CD4-positive, CD25-positive, alpha-beta regulatory T cell (primary cell): ENCODE measurements at places on chromosomes 5 and 9. TPM values are rescaled to one million over a fixed set of nuclear protein-coding genes. Genes with fewer than 3 reads are reported as not detected.

PCDHGA5 gene
- total RNA-seq = not detected

DNA sequence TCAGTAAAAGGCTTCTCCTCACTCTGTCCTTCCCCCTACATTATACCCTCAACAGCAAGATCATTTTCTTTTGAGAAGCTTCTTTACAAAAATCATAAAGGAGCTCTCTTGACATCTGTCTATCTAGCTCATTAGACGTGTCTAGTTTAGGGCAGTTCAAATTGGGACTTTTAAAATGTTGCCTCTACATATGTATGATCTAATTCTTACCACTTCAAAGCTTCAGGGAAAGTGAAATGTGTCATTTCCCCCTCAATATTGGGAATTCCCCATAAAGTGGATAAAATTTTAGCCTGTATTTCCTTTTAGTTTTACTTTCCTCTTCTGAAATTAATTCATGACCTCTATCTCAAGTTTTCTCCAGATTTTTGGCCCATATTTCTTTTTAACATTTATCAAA, 323.7 kb downstream of the ARRDC3 start:
- DNase-seq = no peak

DNA sequence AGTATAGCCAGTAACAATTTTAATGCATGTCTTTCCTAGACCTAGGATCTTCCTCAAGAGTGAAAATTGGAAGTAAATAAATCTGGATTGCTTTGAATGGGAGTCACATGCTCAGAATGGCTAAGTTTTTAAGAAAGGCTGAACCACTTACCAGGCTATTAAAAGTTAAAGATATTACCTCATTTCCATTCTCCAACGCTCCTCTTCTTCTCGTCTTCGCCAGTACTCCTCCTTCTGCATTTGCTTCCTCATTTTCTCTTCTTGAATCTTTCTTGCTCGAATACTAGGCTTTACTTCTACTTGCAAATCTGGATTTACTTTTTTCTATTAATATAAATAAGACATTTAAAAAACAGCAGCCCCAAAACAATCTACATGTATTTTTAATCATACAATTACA, 49.6 kb downstream of the ZFR start:
- DNase-seq = no peak

DNA sequence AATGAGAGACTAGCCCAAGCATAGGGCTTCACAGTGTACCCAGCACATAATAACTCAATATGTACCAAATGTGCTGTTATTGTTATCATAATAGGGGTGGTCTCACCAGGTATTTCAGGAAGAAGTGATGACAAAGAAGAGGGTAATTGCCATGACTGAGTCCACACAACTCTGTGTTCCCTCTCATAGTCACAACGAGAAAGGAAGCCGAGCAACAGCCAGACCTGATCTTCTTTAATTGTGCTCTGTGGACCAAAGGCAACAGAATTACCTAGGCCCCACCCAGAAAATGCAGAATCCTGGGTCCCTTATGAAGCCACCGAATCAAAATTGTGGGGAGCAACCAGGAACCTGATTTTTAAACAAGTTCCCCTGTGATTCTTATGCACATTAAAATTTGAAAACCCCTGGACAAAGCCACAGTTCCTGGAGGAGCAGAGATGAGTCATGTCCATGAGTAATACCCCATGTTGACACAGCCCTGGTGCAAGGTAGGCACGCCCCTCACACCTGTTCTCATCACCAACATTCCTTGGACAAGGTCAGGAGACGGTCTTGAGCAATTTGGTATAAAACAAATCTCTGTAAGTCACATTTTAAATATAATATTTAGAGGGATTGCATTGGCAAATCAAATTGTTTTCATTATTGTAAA, 5.2 kb downstream of the FGF1 start:
- DNase-seq = no peak

ASTN2 gene
- 5.0 TPM for total RNA-seq

DNA sequence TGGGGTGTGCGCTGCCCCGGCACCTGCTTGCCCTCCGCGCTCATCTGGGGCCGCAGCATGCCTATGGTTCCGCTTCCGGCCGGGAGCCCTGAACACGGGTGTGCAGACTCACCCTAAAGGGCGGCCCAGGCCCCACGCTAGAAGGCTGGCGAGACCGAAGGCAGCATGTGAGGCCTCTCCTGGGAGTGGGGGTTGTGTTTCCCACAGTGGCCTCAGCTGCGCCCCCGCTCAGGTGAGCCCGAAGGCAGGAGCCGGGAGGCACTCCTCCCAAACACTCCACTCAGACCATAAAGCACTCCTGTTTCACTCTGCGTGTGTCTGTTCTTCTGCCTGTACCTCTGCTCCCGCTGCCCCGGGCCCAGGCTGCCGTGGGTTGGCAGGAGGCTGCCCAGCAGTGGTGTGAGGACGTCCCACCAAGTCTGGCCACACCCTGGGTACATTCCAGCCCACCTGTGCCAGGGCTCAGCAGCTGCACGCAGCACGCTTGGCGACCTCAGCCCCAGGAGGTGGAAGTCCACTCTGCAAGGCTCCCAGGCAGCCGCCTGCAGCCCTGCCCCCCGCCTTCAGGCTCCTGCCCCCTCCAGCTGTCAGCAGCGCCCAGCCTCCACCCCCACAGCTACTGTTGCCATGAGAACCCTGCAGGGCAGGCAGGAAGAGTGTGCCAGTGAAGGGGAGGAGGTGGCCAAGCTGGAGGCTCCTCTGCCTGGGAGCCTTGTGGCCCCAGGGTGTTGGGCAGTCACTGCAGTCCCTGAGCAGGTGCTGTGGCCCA, 1.2 kb upstream of the AJM1 start:
- DNase-seq = no peak

SPAG8 gene
- total RNA-seq = 0.99 TPM

DNA sequence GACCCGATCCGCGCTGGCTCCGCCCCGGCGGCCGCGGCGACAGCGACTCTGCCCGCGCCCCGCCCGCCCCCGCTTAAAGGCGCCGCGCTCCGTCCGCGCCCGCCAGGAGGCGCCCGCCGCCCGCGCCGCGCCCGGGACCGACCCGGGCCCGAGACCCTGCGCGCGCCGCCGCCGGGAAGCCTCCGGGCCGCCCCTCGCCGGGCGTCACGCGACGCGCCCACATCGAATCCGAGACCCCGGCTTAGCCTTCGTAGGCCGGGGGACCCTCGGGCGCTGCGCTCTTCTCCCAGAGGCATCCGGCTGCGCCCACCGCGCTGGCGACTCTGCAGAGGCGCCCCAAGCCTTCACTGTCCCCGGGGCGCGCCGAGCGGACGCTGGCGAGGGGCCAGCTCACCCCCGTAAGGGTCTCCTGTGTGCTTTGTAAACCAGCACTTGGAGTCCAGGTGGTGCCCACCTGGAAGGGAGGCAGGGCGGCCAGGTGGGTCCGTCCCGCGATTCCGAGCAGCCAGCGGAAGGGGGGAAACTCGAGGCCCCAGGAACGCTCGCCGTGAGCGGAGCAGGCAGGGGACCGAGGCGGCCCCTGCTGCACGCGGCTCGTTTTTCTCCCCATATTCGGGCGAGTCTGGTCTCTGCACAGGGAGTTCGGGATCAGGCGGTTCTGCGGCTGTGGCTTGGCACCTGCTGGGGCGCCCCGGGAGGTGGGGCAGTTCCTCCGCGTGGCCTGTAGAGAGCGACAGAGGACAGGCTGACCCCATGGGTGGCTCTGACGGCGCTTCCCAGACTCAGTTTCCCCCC, 423 bp upstream of the ABCA2 start:
- peak; percentile 75 for DNase-seq

DNA sequence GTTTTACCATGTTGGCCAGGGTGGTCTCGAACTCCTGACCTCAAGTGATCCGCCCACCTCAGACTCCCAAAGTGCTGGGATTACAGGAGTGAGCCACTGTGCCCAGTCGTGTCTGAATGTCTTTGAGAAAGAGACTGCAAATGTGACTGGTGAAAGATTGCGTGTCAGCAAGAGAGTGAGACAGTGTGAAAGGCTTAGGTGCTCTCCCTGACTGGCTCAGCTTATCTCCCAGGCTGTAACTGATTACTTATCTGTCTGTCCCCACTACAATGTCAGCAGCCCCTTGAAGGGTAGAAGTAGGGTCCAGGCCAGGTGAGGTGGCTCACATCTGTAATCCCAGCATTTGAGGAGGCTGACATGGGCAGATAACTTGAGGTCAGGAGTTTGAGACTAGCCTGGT, 3.4 kb upstream of the FGFR4 start:
- no peak for DNase-seq

- no peak for DNase-seq
Measured at GRCh38 chr9:17520268-17521064, 58.4 kb upstream of the SH3GL2 start.

- DNase-seq = no peak
Measured at GRCh38 chr9:111833941-111834340, 39.2 kb upstream of the SHOC1 start.

GRCh38 chr9:112764344-112764743, 13.8 kb downstream of the SNX30 start:
- DNase-seq = no peak

- no peak for DNase-seq
Measured at GRCh38 chr5:14234204-14234603, 91.1 kb downstream of the TRIO start.

LURAP1L gene
- not detected for total RNA-seq

GRCh38 chr9:114002271-114002985, 75.7 kb downstream of the AMBP start:
- DNase-seq = no peak

- DNase-seq = no peak
Measured at GRCh38 chr5:107396351-107396690, 274.4 kb downstream of the EFNA5 start.

GRCh38 chr5:78760366-78760765, 111.8 kb upstream of the LHFPL2 start:
- DNase-seq = no peak

- no peak for DNase-seq
Measured at GRCh38 chr5:58314356-58315210, 145.3 kb downstream of the PLK2 start.

DNA sequence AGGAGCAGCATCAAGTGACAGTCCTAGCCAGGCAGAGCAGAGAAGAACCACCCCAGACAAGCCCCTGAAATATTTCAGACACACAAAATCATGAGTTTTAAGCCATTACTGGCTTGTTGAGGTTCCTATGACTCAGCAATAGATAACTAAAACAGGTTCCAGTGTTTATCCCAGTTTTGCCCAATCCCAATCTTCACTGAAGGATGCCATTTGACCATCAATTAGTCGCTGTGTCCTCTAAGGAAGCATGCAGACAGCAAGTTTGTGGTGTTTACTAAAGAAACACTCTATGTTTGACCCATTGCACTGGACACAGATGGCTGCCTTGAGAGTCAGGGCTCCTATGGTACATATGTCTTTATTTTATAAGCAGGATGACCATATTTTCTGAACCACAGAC, 186.7 kb downstream of the SYK start:
- DNase-seq = no peak

CYSRT1 gene
- not detected for total RNA-seq

GRCh38 chr9:106626936-106627335, 236.0 kb upstream of the ZNF462 start:
- DNase-seq = no peak

FAM114A2 gene
- 23.7 TPM for total RNA-seq

CCDC180 gene
- total RNA-seq = 9.1 TPM

DNA sequence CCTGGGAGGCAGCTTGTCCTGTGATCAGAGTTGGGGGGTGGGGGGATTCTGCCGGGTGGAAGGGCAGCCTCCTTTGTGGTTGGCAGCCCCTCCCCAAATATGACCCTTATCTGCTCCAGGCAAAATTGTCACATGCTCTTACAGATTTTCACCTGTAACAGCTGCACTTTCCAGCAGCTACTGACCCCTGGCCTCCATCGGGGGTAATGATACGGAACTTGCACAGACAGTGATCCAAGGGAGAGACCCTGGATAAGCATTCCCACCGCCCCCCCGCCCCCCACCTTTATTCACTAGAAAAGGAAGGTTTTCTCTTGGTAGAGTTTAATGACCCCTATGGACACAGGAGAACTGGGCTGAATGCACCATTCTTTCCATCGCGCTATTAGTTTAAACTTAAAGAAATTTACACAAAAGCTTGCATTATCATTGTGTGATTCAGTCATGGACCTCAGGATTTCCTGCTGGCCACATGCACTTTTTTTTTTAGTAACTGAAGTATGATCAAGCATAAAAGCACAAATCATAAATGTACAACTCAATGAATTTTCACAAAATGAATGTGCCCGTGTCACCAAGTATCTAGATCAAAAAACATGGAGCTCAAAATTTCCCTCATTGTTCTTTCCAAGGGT, 10.7 kb upstream of the ZBTB34 start:
- no peak for DNase-seq

- no peak for DNase-seq
Measured at GRCh38 chr5:116242343-116242742, 157.5 kb downstream of the COMMD10 start.

IFNB1 gene
- total RNA-seq = not detected

DNA sequence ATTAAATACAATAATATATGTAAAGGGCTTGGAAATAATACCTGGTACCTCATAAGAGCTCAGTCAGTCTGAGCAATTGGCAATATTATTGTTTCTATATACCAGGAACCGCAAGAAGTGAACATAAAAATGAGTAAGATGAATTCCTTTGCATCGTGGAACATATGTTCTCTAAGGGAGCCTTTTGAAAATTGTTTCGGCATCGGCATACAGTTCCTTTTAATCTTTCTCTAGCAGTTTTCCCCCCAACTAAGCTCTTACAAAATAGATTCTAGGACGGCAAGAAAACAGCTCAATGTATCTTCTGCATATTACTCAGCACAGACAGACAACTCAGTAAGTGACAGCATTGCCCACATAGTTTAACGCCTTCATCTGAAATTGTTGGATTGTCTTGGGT, 426.6 kb upstream of the WWC1 start:
- no peak for DNase-seq

DNA sequence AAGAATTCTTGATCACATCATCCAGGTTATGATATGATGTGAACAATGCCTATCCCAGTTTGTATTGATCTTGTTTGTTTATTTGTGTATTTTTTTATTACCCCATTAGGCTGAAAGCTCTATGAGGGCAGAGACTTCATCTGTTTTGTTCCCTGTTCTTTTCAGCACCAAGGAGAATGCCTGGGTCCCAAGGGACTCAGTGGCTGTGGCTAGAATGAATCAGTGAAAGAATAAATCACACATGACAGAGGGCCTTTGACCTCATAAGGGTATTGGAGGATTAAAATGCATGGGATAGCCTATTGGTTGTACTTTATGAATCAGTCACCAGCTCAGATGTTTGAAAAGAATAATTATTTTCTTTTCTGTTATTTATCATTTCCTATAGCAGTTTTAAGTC, 292.2 kb downstream of the GAS1 start:
- no peak for DNase-seq

- no peak for DNase-seq
Measured at GRCh38 chr9:2427120-2427891, 194.3 kb upstream of the VLDLR start.
